ENCODE measurements at places on chromosomes 3 and 15.

DNA sequence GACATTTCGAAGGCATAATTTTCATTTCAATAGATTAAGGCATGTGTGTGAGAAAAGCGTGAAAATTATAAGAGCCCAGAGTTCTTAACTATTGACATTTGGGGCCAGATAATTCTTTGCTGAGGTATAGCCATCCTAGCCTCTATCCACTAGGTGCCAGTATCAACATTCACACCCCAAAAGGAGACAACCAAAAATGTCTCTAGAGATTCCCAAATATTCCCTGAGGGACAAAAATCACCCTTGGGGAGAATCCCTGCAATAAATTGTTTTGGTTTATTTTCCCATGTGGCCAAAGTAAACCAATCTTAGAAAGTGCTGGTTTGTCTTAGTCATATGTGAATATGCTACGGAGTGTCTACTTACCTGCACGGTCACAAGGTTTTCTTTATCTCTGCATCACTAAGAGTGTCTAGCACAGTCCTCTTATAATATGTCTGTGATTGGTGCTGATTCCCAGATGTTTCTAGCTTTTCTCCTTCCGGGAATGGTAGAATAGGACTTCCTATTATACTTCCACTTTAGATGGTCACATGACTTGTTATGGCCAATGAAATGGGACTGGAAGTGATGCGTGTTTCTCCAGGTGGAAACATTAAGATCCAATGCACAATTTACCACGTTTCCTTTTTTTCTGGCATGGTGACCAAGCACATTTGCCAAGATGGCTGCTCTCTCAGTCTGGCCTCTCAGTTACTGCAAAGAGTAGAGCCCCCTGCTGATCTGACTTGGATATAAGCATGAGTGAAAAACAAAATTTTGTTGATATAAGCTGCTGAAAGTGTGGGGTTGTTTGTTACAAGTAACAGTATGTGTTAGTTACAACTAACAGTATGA is 8.0 kb upstream of the KBTBD8 start:
- H3K4me1 ChIP-seq, result no peaks in the 10 kb centered on the region
- H3K27me3 ChIP-seq, result no peaks in the 10 kb centered on the region
- DNase-seq, result no peak

GRCh38 chr15:81268881-81269601 is 54.9 kb downstream of the STARD5 start:
- DNase-seq, result no peak
- peaks cover 5% of the 10 kb centered on the region for H3K4me1 ChIP-seq
- no peak overlapping the region for H3K4me3 ChIP-seq
- H3K27ac ChIP-seq, result no peak overlapping the region
- no peaks in the 10 kb centered on the region for H3K27me3 ChIP-seq

- H3K4me1 ChIP-seq, result no peaks in the 10 kb centered on the region
- no peak for DNase-seq
- no peaks in the 10 kb centered on the region for H3K36me3 ChIP-seq
- no peak overlapping the region for H3K4me3 ChIP-seq
- H3K27me3 ChIP-seq, result no peaks in the 10 kb centered on the region
Measured at GRCh38 chr3:39267631-39268548, 11.9 kb downstream of the CX3CR1 start.

GRCh38 chr3:189401196-189401595 is 229.4 kb downstream of the TPRG1 start:
- no peaks in the 10 kb centered on the region for H3K4me1 ChIP-seq
- H3K27me3 ChIP-seq, result no peaks in the 10 kb centered on the region
- no peaks in the 10 kb centered on the region for H3K36me3 ChIP-seq
- no peak overlapping the region for H3K4me3 ChIP-seq
- no peak overlapping the region for H3K27ac ChIP-seq

DNA sequence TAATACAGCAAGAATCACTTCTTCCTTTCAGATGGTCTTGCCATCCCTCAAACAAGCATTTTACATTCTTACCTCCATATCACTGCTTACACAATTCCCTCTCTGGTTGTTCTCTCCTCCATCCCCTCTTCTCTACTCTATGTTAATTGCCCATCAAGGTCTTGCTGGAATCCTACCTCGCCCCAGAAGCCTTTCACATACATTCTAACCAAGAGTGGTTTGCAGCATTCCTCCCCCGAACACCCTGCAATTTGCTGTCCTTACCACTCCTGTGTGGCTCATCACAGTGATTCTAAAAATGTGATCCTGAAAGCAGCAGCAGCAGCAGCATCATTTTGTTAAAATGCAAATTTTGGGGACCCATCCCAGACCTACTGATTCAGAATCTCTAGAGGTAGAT is 30.6 kb downstream of the TNIK start:
- no peaks in the 10 kb centered on the region for H3K36me3 ChIP-seq
- no peak overlapping the region for H3K4me3 ChIP-seq
- no peak for DNase-seq
- H3K27me3 ChIP-seq, result no peaks in the 10 kb centered on the region
- no peaks in the 10 kb centered on the region for H3K4me1 ChIP-seq
